ENCODE measurements at places on chromosomes 12 and 14.

DNA sequence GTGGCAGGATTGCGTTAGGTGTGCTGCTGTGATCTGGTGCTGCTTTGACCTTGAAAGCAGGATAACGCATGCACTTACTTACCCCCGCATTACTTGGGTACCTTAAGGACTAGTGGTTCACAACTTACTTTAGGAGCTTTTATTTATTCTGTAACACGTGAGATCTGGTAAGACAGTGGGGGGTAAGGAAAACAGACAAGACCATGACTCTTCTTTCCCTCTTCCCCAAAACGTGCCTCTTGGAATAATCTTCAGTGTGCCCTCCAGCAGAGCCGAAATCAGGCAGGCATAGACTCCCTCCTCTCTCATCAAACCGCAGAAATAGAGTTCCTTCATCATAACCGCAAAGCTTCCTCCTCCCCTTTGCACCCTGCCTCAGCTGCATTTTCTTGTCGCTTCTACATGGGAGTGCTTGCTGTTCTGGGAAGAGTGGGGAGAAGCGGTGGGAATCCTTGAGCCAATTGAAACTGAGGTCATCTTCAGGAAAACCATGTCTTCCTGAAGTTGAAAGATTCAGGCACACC lies 43.4 kb downstream of the RAD52 start:
- DNase-seq: no peak

DNA sequence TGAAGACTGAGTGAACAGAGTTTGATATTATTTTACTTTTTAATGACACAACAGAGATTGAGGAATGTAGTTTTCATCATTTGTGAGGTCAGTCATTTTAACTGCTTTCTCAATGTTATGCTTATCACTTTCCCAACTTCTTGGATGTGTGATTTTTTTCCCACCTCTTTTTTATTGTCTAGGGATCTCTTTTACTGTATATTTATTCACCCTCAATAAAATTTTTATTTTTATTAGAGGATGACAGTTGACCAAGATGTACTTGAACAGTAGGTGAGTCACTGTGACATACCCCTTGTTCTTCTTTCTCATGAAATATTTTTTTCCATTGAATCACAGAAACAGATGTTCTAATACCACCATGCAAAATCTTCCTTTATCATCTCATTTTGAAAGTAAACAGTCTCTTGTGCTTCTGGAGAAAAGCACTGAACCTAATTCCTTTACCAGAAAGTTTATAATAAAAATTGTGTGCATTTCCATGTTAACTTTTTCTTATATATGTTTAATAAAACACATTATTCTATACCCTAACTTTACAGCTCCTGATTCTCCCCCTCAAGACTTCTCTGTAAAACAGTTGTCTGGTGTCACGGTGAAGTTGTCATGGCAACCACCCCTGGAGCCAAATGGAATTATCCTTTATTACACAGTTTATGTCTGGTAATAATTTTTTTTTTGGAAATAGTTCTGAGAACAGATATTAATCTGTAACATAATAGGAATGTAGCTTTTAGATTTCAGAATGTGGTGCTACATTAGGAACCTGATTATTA lies 65.9 kb downstream of the PTPRQ start:
- no peak for DNase-seq

GRCh38 chr12:4089121-4089606 lies 184.4 kb upstream of the CCND2 start:
- DNase-seq: no peak

DNA sequence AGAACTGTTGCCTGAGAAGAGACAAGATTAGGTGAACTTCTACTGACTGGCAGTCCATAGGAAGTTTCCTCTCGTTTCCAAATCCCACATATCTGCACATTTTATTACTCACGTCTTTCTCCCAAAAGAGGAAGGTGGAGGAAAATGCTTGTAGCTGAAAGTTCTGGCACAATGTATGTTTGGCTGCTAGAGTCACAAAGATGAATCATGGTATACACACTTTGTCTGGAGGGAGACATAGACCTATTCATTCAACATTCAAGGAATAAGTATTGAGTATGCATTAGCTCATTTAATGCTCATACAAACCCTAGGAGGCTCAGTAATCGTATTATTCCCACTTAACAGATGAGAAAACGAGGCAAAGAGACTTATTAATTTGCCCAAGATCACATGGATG lies 291.8 kb downstream of the FOXN3 start:
- no peak for DNase-seq

DNA sequence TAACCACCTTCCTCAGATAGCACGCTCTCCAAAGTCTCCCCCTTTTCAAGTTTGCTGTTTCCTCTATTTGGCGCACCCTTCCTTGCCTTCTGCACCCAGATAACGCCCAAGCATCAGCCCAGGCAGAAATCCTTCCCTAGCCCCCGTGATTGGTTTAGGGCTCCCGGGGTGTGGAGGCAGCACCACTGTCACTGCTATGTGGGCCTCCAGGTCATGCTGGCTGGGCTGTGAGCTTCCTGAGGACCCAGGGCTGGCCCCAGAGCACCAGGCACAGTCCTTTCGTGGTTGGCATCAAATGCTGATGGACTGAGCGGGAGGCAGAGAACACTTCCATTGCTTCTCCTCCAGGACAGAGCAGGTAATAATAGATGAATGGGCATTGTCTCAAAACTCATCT lies 311.4 kb downstream of the BCL11B start:
- DNase-seq: no peak

- DNase-seq: peak; percentile 72
Measured at GRCh38 chr12:14723763-14724162, 27.4 kb upstream of the GUCY2C start.

GRCh38 chr14:37623426-37623951 lies 28.1 kb downstream of the TTC6 start:
- no peak for DNase-seq

DNA sequence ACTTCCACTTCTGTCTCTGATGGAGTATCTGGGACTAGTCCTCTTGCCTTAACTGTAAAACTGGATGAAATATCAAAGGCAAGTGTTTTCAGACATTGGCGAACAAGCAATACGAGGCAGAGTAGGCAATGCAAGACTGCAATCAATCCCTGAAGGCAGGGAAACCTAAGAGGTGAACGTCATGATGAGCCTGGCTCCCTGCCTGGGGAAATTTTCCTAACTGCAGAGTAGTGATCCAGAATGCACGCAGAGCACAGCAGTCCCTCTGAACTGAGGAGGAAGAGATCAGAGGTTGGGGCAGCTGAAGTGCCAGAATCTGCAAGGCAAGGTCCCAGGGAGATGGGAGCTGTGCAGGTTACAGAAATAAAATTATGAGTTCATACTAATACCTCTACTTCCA lies 18.5 kb downstream of the BHLHE41 start:
- no peak for DNase-seq

DNA sequence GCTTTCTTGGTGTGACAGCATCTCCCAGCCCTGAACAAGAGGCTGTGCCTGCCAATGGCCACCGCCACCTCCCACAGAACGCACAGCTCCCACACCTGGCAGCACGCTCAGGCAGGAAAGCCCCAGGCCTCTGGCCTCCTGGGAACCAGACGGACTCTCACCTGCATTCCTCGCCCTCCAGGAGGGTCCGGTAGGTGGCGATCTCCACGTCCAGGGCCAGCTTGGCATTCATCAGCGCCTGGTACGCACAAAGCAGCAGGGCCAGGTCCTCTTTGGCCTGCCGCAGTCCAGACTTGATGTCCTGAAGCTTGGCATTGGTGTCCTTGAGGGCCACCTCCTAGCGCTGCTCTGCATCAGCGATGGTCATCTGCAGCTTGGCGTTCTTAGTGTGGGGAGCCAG lies 12.1 kb upstream of the KRT77 start:
- peak; percentile 30 for DNase-seq

DNA sequence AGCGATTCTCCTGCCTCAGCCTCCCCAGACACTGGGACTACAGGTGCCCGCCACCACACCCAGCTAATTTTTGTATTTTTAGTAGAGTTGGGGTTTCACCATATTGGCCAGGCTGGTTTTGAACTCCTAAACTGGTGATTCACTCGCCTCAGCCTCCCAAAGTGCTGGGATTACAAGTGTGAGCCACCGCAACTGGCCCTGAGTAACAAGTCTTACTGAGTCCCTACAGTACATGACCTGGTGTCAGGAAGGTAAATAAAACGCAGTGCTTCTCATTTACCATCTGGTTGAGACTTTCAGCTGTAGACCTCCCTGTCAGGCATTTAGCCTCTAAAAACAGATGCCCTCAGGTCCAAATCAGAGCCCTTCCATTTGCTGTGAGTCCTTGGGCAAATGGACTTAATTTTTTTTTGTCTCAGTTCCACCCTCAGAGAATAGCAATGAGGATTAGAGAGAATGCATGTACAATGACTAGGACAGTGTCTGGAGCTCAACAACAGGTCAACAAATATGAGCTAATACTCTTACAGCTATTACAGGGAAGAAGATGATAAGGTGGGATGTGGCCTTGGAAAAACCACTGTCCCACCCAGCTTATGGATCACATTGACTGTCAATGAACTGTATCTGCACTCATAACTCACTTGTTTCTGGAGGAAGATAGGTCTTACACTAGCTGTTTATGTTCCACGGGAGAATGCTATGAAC lies 70.5 kb downstream of the PHLDA1 start:
- DNase-seq: no peak

- DNase-seq: no peak
Measured at GRCh38 chr14:61255968-61256367, 25.2 kb downstream of the TMEM30B start.

DNA sequence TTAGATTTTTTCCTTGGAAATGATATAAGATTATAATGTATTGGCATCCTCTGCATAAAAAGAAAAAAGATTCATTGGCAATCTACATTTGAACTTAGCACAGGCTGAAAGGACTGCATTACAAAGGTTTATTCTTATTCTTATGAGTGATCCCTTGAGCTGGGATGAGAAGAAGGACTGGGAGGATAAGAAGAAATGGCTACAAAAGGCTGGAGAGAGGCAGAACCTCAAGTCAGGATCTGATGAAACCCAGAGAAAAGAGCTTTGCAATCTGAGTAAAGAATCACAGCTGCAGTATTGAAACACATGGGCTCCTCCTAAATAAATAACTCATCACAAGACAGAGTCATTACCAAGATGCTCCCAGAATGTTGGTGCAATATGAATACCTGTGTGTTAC lies 1635.4 kb upstream of the FLRT2 start:
- no peak for DNase-seq

GRCh38 chr12:128872303-128872702 lies 19.0 kb downstream of the GLT1D1 start:
- no peak for DNase-seq

- no peak for DNase-seq
Measured at GRCh38 chr12:129298921-129299320, 445.6 kb downstream of the GLT1D1 start.

DNA sequence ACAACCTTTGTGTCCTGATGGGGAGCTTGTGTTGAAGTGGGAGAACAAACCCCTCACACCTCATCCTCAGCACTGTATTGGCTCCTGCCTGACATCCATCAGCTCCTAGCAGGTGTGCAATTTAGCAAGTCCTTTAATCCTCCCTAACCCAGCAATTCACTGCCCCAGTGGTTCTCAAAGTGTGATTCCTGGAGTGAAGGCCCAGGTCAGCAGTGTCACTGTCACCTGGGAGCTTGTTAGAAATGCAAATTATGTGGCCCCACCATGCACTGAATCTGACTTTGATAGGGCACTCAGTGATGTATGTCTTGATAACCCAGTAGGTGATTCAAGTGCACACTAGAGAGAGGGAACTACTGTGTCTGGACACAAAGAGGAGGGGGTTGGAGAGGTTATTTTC lies 133.6 kb downstream of the FGD4 start:
- peak; percentile 15 for DNase-seq

DNA sequence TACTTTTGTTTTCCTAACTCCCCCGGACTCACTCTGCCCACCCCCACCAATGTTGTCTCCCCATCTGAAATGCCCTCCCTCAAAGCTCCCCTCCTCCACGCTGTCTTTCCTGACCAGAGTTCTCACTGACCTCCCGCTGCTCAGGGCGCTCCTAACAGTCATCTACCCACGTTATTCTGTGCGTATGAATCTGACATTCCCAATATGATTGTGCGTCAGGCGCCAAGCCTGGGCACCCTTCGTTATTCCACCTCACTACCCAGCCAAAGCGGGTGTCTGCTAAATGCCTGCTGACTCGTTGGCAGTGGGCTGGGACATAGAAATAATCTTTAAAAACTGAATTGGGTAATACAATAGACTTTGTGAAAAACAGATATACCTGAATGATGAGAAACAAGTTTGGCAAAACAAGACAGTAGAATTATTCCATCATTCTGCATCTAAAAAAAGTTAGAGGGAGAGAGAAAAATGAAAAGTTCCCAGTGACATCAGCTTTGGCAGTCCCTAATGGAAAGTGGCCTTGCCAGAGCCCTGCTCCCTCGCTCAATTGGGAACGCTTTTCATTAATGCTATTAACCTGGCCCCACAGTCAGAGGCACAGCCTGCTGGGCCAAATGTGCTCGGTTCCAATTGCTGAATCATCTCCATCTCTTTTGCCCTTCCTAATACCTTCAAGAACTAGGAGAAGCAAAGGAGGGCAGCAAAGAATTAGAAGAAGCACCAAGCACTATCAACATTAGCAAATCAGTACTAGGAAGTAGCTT lies 74.0 kb upstream of the PLXNC1 start:
- DNase-seq: no peak

DNA sequence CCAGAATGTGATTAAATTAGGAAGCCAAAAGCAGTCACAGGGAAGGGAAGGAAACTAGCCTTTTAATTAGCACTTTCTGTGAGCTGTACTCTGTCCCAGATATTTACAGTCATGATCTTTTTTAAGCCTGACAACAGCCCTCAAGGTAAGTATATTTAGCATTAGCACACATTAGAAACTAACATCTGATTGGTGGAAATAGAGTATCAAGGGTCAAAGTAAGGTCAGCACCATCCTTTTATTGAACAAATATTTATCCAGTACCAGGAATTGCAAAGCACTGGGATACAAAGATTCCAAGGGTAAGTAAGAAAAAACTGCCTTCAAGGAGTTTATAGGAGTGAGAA lies 28.2 kb downstream of the RPGRIP1 start:
- peak; percentile 51 for DNase-seq

- no peak for DNase-seq
Measured at GRCh38 chr14:53247596-53248370, 94.7 kb upstream of the DDHD1 start.

GRCh38 chr12:120228041-120228290 lies 27.1 kb upstream of the RPLP0 start:
- no peak for DNase-seq

DNA sequence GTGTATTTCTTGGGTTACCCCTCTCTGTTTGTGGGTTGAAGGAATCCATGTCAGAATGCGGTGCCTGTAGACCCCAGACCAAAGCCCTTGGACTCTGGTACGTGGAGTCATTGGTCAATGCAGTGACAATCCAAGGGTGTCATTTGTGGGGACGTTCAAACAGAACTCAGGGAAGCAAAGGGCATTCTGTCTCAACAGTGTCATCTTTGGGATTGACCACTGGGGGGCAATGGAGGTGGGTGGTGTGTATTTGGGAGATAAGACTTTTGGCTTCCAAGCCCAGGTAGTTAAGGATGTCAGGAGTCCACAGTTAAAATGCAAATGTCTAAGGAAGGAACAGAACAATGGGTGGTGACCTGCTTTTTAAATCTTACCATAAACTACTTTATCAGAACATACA lies 54.6 kb upstream of the CCDC175 start:
- DNase-seq: peak; percentile 7

DNA sequence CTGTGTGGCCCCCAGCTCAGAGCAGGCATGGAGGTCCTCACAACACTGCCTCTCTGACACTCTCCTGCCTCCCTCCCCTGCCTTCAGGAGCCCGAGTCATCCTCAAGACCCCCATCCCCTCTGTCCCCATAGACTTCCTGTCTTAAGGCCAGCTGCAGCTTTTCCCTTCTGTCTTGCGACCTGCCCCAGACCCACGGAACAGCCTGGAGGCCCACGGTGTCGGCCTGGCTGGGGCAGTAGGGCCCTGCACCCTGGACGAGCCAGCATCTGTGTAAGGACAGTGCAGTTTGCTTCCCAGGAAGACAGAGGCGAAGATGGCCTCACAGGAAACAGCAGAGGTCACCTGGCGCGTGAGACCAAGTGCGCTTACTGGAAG lies 9.7 kb downstream of the TEDC1 start:
- DNase-seq: no peak
